ENCODE measurements at places on chromosomes 4 and X.

- DNase-seq, result no peak
These were observed 12.1 kb downstream of the GPRIN3 start for GRCh38 chr4:89295415-89295927.

- DNase-seq, result no peak
These were observed 11.6 kb upstream of the EOLA2 start for GRCh38 chrX:149949743-149950436.

GRCh38 chrX:47232803-47233332, at the start of gene USP11:
Gene USP11, plus strand, starts transcription at chrX:47233009. Its CDS starts 35 bp downstream, at chrX:47233044.
- peak; percentile 51 for DNase-seq

GRCh38 chr4:103099691-103100392, at the start of gene BDH2:
Gene BDH2, minus strand, starts transcription at chr4:103099834. Its CDS starts 3,580 bp downstream, at chr4:103096254.
- DNase-seq, result peak; percentile 18

GRCh38 chr4:119068529-119068962, 67.1 kb upstream of the MYOZ2 start:
- DNase-seq, result no peak

- no peak for DNase-seq
These were observed 115.1 kb downstream of the HS6ST2 start for GRCh38 chrX:132843363-132843762.

- DNase-seq, result no peak
These were observed 249.3 kb upstream of the PRKX start for GRCh38 chrX:3962511-3963311.

DNA sequence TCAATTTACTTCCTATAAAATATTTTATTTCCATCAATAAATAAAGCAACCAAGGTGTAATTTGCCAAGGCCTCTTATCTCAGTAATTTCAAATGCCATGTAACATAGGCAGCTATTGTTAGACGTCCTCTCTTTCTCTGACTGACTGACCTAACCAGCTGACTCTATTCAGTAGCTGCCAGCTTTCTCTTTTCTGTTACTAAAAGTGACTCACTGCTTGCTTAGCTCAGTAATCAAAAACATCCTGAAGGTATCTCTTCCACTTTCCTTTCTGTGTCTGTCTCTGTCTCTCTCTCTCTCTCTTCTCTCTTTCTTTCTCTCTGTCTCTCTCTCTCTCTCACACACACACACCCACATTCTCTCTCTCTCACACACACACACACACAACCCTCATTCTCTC, 134.2 kb downstream of the SPOCK3 start:
- DNase-seq, result no peak

GRCh38 chr4:186243331-186243730, 16.0 kb downstream of the KLKB1 start:
- no peak for DNase-seq

GRCh38 chr4:146534178-146534577, 12.4 kb upstream of the SLC10A7 start:
- DNase-seq, result no peak

DNA sequence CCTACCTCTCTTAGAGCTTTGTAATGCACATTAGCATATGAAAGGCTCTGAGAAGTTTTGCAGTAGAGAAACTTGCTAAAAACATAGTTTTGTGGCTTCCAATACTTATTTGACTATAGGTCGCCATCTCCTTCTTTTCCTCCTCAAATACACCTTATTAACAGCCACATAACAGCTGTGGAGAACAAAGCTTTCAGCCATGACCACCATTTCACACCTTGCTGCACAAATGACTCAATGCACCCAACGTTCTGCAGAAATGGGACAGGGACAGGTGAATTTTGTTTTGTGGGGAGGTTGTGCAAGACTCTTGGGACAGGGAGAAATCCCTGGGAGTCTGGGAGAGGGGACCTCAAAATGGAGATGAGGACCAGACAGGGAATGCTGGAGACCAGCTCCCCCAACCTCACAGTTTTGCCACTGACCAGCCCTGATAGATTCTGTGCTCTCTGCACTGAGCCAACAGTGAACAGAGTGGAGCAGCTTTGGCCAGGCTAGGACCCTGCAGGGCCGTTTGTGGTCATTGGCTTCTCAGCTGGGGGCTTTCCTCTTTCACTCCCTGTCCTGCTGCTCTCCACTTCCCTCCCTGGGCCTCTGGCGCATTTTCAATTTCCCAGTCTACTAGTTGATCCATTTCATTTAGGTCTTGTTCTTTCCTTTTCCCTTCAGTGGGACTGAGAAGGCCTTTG, 16.6 kb downstream of the FRMPD3 start:
- no peak for DNase-seq

- no peak for DNase-seq
These were observed 153.3 kb downstream of the IL15 start for GRCh38 chr4:141789716-141790115.

All from anterior cingulate cortex (tissue), 58 donors.